ENCODE measurements at places on chromosomes 1 and 21.

DNA sequence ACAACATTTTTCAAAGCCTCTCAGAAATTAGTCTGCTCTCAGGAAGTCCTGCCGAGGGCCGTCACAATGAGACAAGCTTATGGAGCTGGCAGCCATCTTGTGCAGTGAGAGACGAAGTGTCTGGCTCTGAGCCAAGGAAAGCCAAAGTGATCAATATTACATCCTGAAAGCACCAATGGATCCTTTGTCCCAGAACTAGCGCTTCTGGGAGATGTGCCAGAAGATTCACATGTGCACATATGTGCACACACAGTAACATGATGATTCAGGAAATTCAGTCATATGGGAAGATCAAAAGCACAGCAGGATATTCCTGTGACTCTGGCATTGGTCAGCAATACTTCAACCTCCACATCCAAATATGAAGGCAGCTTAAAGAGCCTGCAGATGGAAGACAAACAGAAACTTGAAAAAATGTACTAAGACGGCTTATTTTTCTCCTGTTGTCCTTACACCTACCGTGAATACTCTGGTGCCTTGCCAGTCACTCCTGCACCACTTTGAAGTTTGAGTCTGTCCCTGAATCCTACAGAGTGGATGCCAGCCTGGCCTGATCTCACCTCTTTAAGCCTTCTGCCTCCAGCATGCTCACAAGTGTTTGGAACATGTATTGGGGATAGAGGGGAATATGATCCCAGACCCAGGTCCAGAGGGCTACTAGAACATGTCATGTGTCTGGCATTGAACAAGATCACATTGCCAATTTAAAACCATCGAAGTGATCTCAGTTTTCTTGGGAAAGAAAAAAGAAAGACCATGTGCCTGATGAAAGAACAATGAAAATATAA is 44.5 kb upstream of the PRRX1 start:
- peak; percentile 36 for DNase-seq

DNA sequence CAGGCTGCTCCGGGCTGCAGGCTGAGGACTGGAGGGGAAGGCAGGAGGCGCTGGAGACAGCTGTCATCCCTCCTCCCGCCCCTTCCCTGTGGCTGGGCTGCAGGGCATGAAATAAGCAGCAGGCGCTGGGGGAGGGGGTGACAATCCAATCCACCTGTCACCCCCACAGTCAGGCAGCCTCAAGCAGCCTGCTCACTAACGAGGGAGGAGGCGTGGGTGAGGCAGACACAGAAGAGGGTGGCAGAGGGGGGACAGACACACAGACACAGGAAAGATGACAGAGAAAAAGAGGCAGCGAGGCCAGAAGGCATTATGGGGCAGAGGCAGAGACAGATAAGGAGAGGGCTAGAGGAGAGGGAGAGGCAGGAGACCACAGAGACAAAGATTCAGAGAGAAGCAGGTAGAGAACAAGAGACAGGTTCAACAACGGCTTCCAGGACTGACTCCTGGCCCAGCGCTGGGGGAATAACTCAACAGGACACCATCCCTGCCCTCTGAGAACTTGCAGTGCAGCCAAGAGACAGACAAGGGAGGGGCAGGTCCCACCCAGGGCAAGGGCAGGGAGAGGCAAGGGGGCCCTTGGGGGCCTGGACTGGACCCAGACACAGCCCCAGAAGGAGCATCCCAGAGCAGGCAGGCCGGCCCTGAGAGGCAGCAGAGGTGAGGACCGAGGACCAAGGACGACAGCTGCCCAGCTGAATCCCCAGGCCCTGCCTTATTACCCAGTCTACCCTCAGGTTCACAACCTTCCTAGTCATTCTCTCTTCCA is 11.2 kb downstream of the MEF2D start:
- DNase-seq: no peak

DNA sequence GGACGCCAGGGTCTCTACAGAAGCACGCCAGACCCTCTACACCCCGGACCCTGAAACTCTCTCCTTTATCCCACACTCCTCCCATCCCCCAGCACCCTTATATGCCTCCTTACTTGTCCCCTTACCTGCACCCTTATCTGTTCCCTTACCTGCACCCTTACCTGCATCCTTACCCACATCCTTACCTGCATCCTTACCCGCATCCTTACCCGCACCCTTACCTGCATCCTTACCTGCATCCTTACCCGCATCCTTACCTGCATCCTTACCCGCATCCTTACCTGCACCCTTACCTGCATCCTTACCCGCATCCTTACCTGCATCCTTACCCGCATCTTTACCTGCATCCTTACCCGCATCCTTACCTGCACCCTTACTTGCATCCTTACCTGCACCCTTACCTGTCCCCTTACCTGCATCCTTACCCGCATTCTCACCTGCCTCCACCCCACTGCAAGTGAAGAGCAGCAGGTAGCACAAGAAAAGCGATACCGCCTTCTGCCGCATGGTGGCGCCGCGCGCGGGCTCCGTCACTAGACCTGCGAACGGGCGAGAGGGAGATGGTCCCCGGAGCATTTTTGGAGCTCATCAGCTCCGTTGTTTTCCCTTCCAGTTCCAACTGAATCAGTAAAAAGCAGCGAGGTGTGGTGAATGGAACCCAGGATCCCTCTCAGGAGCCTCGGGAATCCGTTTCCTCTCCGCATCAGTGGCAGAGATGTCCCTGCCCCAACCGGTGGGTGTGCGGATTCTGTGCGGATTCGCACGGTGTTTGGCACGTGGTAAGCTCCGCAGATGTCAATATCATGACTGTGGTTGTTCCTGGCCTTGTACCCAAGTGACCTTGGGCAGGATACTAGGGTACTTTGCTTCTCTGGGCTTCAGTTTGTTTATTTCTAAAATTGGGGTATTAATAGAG is 2.9 kb downstream of the IFI6 start:
- DNase-seq: peak; percentile 78

DNA sequence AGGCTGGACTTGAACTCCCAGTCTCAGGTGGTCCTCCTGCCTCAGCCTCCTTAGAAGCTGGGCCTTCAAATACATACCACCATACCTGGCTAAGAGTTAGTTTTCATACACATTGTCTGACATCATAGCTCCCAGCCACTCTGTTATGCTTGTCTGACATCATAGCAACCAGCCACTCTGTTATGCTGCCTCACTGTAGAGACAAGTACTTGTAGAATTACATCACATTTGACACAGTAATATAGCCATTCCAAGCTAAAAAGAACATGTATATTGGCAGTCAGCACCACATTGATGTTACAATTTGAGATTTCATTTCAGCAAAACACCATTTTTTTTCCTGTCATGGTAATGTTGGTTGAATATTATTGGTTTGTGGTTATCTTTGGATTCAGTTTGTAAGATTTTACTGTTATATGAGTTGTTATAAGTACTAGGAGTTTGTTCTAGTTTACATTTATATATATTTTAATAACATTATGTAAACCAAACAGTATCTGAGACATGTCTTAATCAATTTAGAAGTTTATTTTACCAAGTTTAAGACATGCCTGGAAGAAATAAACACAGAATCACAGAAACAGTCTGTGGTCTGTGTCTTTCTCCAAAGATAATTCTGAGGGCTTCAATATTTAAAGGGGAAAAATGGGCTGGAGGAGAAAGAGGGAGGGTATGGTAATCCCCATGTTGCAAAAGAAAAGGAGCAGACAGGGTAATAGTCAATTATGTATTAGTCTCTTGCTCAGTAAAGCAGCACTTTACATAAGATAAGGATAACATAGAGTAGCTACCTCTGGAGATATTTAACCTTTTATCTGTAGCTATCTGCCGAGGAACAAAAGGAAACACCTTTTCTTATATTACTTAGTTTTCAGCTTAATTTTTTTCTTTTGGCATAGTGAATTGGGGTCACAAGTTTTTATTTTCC is 43.0 kb downstream of the XPR1 start:
- DNase-seq: no peak

DNA sequence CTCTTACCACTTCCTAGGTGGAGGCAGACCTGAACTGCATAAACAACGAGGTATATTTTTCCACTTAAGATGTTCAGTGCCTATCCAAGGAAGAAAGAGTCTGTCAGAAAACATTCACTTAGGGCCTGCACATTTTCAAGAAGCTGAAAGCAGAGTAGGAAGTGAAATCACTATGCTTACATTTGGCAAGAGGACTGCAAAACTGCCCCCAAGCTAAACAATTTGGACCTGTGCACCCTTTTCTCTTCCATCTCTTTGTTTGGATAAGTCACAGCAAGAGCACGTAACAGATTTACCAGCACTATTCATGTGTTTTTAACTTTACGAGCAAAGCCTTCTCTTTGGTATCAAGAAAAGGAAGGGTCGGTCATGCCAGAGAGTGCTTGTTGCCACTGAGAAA is 13.2 kb upstream of the BEND5 start:
- DNase-seq: no peak

DNA sequence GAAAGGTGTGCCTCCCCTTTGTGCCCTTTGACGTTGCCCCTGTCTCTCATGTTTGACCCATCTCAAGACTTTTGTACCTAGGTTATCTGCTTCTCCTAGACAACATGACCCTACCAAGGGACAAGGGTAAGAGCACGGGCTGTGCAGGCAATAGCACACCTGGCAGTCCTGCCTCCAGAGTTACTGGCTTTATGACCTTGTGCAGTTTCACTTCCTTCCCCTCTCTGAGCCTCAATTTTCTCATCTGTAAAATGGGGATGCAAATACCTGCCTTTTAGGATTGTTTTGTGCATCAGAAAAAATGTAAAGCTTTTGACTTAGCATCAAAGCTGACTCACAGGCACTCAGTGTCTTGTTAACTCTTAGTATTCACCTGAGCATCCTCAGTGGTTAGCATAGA is 36.4 kb downstream of the ELK4 start:
- DNase-seq: no peak

- DNase-seq: no peak
Observed at GRCh38 chr21:42320791-42321190, 5.6 kb upstream of the TFF3 start.

DNA sequence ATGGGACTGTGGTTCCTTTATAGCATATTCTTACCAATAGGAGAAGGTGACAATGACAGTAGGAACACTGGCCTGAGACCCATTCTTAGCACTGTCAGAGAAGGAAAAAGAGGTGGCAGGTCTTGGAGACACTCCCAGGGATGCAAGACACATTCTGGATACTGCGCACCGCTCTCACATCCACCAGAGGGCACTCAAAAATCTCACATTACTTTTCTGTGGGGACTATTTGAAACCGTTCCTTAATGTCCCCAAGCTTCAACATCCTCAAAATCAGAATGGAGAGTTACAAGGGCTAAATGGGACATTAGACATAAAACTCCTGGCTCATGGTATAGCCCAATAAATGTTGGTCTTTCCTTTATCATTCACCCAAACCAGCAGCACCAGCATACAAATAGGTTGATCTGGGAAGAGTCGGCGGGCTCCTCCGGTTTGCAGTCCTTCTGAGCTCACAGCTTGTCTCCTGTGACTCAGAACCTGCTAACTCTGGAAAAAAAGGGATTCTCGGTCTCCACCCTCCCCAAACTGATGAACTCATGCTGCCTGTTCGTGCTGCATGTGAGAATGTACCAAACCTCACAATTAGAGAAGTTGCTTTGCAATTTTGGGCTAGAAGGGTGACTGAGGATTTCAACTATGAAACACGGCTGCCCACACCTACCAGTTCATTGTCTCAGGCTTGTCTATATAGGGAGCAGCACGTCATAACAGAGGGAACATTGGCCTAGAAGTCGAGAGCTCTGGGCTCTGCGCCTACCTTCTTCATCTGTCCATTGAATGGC is 40.2 kb downstream of the IL12RB2 start:
- DNase-seq: peak; percentile 75

- DNase-seq: no peak
Observed at GRCh38 chr1:116139592-116140134, 28.5 kb downstream of the MAB21L3 start.

DNA sequence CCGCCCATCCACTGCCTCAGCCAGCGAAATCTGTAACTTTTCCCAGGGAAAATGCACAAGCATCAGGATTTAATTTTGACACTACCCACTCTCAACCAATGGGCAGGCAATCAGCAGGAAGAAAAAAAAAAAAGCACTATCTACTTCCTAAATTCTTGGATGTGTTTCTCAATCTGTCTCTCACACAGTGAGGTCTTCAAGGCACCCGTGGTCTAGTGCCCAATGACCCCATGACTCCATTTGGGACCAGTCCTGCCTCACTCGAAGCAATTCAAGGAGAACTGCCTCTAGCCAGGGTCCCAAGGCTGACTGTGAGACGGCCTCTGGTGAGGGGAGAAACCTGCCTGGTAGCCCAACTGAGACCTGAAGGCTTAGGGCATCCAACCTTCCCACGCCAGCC is 35.9 kb downstream of the CSF1 start:
- DNase-seq: no peak

DNA sequence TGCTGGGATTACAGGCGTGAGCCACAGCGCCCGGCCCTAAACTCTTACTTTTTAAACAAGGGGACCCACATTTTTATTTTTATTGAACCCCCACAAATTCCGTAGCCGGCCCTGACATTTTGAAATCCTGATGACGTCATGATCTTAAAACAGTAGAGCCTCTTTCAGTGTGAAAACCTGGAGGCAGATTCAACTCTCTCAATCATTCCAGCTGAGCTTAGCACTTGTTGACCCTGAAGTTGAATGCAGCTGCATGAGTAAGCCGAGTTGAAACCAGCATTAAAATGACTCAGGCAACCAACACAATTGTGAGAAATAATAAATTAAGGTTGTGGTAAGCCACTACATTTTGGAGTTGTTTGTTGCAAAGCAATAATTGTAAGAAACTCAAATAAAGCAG is 93.9 kb upstream of the ADGRL4 start:
- peak; percentile 58 for DNase-seq

- no peak for DNase-seq
Observed at GRCh38 chr1:33379631-33380354, 51.1 kb downstream of the PHC2 start.

DNA sequence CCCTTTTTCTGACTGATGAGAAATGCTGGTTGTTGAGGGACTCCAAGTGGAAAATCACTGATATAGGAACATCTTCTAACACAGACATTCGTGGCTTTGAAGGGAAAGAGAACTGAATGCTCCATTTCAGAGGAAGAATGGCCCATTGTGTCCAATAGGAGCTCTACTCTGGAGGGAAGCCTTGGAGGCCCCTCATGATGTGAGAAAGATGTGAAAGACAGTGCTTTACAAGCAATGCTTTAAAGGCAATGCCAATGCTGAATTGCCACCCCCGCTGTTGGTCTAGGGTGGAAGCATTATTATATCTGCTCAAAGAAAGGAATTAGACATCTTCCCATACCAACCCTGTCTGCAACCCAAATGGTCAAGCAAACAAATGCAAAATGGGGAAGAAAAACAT is 13.7 kb downstream of the NMNAT2 start:
- DNase-seq: no peak

All from dermis blood vessel endothelial cell (primary cell).